ENCODE measurements at places on chromosomes 5 and 9.
A peak's percentile ranks its signal among the peaks of the same experiment; 100 is the strongest.

GRCh38 chr5:16057277-16057676 lies 122.3 kb downstream of the MARCHF11 start:
- no peak for DNase-seq

GRCh38 chr5:94250985-94251384 lies 367.4 kb downstream of the KIAA0825 start:
- DNase-seq = no peak

DNA sequence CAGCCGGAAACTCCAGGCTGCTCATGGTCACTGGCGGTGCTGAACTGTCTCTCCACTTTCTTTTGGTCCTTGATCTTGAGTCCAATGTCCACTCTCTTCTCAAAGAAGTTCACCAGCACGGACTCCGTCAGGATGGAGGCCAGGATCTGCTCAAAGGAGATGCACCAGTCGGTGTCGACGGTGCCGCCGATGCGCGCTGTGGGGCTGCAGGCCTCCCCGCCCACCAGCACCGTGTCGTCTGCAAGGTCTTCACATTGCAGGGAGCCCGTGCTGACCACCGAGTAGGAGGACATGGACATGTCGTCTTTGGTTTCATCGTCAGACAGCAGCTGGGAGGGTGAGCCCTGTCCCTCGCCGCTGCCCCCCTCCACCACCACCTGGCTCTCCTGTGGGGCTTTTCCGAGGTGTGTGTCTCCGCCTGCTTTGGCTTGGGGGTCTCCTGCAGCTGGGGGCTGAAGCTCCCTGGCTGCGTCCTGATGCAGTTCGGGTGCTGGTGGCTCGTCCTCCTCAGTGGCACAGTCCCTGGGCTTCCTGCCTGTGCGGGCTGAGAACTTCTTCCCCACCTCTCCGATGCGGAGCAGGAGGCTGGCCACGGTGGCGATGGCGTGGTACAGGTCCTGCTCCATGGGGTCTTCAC lies 5.0 kb upstream of the MRNIP start:
- no peak for DNase-seq

- no peak for DNase-seq
Observed at GRCh38 chr5:151550146-151550545, 41.0 kb downstream of the FAT2 start.

- no peak for DNase-seq
Observed at GRCh38 chr9:93589688-93590087, 13.3 kb downstream of the PHF2 start.

- DNase-seq = no peak
Observed at GRCh38 chr9:77424993-77425392, 223.1 kb downstream of the GNA14 start.

DNA sequence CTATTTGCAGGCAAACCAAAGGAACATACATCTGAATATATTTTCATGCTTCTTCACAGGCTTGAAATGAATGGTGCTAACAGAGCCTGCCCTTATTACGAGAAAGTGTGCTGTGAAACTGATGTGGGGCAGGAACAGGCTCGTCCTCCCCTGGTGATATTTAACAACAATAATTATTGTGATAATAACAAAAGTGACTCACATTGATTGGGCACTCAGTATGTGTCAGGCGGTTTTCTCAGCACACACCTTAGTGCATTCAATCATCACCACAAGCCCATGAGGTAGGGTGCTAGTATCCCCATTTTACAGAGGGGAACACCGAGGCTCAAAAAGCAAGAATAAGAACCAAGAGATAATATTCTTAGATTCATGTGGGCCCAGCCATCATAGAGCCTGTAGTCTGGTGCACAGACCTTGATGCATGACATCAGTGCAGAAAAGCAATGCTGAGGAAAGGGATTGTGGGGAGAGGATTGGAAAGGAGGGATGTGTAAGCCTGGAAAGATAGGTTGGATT lies 18.1 kb upstream of the BOD1 start:
- no peak for DNase-seq

GRCh38 chr9:127549751-127550150 lies 62.3 kb upstream of the STXBP1 start:
- no peak for DNase-seq

DNA sequence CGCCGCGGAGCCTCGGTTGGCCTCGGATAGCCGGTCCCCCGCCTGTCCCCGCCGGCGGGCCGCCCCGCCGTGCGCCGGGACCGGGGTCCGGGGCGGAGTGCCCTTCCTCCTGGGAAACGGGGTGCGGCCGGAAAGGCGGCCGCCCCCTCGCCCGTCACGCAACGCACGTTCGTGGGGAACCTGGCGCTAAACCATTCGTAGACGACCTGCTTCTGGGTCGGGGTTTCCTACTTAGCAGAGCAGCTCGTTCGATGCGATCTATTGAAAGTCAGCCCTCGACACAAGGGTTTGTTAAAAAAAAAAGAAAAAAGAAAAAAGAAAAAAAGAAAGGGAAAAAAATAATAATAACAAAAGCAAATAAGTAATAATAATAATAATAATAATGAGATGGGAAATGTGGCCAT lies 112.8 kb downstream of the GCNT1 start:
- no peak for DNase-seq

- peak; percentile 48 for DNase-seq
Observed at GRCh38 chr9:109440797-109441287, 57.3 kb downstream of the PTPN3 start.

DNA sequence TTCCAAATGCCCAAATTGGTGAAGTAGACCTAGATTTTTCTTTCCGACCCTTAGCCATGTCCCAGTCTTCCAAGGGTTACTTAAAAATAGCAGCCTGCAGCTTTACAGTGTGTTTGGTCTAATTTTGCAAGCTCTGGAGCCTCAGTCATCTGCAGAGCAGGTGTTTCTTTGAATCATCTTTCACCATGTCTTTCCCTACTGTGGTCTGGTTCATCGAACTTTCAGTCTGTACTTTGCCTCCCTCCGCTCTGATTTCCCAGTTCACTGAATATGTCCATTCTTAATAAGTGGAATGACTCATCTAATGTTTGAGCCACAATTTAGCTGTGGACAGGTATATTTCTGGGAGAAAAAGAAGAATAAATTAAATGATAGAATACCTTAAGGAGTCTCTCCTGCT lies 1060.7 kb downstream of the EFNA5 start:
- DNase-seq = no peak

GRCh38 chr9:126109575-126109974 lies 217.1 kb upstream of the MVB12B start:
- DNase-seq = no peak

Measured in stimulated activated CD4-positive, alpha-beta T cell treated with anti-CD3 and anti-CD28 coated beads, Interleukin-4, amount 100 ng/mL, for 24 hours (primary cell).